ACHN (cell line): ENCODE measurements at places on chromosomes 1 and 21.
A peak's percentile ranks its signal among the peaks of the same experiment; 100 is the strongest.

- DNase-seq, result no peak
Measured at GRCh38 chr1:205939690-205940330, 3.4 kb downstream of the SLC26A9 start.

DNA sequence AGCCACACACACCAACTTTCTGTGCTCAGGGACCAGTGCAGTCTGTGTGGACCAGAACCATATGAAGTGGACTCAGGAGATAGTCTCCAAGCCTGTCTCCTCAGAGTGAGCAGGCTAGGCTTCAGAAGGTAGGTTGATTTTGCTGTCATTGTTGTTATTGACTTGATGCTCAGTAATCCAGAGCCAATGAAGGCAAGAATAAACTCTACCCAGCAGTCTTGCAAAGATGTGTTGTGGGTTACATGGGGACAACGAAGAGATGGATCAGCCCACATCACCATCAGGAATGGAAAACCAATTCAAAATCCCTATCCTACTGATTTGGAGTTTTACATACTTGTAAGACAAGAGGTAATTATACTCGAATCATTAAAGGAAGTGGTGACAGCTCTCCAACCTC lies 37.4 kb downstream of the PHC2 start:
- DNase-seq, result no peak

DNA sequence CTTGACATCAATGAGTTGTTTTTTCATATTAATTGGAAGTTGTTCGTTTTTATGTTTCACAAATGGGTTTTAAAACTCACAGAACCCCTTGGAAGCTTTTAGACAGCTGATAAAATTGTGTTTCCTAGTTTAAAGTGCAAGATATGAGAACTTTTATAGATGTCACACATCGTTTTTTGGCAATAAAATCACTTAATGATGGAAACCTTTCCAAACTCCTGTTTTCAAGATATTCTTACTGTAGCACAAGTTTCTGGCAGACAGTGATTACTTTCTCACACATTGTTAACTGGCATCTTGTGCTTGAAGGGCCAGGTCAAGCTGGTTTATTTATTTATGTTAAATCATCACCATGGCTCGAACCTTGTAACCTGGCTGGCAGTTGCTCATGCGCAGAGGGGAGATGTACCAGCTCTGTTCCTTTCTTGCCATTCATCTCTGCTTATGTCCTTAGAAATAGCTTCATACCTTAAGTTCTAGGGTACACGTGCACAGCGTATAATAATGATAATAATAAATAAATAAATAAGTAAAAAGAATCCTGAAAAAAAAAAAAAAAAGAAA lies 10.2 kb upstream of the RCAN1 start:
- no peak for DNase-seq

DNA sequence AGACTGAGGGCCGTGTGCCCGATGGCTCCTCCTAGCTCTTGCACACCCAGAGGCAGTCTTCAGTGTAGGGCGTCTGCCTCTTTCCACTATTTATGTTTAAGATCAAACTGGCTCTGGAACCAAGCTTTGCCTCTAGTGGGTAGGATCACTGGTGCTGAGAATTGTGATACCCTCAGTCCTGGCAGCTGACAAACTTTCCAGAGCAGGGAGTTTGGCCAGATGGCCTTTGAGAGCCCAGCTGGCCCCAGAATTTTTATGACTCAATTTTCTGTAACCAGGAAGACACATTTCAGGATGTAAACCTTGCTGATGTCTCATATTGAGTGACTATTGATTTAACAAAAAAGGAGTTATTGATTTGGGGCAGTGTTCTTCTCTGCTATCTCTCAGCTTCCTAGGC lies 6.7 kb downstream of the COQ8A start:
- DNase-seq, result no peak

- no peak for DNase-seq
Measured at GRCh38 chr1:96771847-96772246, 50.3 kb downstream of the PTBP2 start.

- DNase-seq, result no peak
Measured at GRCh38 chr1:17538010-17538409, 1.5 kb upstream of the ARHGEF10L start.

GRCh38 chr1:3024588-3024987 lies 3.3 kb downstream of the ACTRT2 start:
- no peak for DNase-seq

- DNase-seq, result no peak
Measured at GRCh38 chr1:230975636-230976035, 3.0 kb downstream of the TTC13 start.

- peak; percentile 96 for DNase-seq
Measured at GRCh38 chr21:27572696-27573095, 605.8 kb upstream of the ADAMTS5 start.

- DNase-seq, result no peak
Measured at GRCh38 chr1:73500154-73500553, 697.8 kb downstream of the LRRIQ3 start.

DNA sequence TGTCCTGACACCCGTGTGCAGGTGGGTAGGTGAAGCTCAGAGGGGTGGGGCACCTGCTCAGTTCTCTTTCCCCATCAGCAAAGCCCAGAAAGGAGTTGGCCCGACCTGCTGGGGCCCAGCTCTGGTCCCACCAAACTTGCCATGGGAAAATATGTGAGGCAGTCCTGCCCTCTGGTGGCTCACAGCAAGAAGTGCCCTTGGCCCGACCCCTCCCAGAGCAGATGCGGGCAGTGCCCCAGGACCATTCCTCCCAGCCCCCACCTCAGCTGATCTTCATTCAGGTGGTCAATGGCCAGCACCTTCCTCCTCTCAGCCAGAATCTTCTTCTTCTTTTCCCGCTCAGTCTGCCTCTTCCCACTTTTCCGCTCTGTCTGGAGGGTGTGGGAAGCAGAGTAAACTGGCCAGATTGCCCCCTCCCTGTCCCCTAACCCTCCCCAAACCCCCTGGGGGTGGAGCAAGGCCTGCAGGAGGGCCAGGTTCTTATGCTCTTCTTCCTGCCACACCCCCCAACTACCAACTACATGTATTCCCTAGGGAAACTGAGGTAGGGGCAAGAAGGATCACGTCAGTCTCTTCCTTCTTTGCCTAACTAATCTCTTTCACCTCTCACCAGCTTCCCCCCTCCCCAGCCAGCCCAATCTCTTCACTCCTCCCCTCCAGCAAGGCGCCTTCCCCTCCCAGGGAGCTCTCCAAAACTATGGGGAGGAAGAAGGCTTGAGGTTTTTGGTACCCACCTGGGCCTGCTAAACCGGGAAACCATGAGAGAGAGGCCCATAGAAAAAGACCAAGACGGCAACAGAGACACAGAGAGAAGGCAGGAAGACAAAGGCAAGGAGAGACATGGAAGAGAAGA lies 15.6 kb downstream of the TNNT2 start:
- DNase-seq, result peak; percentile 56

GRCh38 chr1:154824179-154825000 lies 45.7 kb downstream of the KCNN3 start:
- no peak for DNase-seq

- peak; percentile 93 for DNase-seq
Measured at GRCh38 chr1:112522621-112523020, 13.9 kb downstream of the WNT2B start.

- DNase-seq, result no peak
Measured at GRCh38 chr1:43039228-43040055, 80.8 kb upstream of the SLC2A1 start.

DNA sequence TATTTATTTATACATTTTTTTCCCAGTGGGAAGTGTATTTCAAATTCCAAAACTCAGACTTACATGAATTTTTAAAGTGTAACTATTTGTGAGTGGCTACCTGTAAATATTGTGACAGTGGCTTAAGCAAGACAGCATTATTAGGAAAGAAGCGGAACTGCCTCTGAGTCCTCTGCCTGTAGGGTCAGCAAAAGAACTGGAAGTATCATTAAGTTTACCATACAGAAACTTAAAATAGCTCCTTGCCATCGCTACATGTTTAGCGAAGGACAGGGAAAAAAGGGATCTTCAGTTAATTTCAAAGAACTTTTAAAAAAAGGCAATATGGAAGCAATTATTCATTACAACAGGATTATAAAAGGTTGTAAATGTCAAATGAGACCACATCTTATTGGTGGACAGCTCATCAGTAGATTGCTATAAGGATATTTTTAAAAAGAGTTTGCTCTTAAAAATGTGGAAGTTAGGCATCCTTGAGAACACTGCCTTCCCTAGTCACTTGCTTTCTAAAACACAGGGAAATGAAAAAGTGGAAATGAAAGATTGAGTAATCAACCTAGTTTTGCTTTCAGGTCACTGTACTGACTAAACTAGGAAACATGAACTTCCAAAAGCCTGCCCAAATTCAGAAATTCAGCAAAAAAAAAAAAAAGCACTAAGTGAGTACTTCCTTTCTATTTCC lies 39.2 kb downstream of the NSL1 start:
- no peak for DNase-seq

DNA sequence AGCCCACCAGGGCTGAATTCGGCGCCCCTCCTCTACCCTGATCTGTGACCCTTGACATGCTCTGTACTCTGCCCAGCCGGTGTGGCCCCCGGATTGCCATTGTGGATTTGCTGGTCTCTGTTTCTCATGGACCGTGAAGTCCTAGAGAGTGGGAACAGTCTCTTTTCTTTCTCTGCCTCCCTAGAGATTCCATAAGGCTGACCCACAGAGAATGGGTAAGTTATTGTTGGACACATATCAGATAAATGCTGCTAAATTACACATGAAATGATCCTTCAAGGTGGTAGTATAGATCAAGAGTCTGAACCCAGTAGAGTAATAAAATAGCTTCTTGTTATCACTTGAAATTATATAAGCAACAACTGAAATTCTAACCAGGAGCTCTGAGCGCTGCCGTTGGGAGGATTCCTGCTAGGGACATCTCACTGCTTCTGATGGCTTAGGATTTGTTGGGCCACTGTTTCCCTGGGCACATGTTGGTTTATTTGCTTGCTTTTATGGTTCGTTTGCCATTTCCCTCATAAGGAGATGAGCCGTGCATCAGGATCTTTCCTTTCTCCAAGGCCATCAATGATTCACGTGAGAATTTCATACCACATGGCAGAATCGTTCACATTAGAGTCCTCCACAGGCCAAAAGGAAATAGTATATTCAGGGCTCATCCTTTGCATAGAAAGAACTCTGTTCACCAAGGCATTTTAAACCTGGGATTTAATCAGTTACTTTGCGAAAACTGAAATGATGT lies 111.9 kb downstream of the ZBTB18 start:
- DNase-seq, result peak; percentile 83

GRCh38 chr1:111959436-111959835 lies 30.0 kb downstream of the KCND3 start:
- DNase-seq, result no peak

DNA sequence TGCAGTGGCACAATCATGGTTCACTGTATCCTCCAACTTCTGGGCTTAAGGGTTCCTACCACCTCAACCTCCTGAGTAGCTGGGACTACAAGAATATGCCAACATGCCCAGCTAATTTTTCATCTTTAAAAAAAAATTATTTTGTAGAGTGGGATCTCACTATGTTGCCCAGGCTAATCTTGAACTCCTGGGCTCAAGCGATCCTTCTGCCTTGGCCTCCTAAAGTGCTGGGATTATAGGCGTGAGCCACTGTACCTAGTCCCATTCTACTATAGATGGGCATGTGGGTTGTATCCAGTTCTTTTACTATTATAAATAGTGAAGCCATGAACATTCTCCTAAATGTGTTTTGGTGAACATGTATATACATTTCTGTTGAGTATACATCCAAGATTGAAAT lies 57.9 kb upstream of the PAXBP1 start:
- no peak for DNase-seq

GRCh38 chr1:31815307-31815645 lies 546 bp downstream of the SPOCD1 start:
- no peak for DNase-seq

- no peak for DNase-seq
Measured at GRCh38 chr1:215890438-215890837, 323.3 kb downstream of the KCTD3 start.

GRCh38 chr1:76669624-76670315 lies 197.5 kb upstream of the ST6GALNAC5 start:
- no peak for DNase-seq

DNA sequence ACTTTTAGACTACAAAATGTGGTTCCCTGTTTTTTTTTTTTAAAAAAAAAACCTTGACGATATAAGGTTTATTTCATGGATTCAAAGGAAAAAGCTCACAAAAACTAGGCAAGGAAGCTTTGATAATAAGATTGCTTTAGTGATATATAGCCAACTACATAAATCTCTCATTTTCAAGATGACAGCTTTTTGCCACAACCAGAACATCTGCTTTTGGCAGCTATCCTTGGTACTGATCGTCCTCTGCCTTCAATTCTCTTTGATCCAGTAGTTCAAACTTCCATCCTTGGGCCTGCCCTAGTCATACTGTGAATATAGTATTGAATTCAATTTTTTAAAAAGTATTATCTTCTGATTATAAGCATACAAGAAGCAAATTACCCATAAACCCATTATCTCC lies 72.9 kb upstream of the CD53 start:
- no peak for DNase-seq

GRCh38 chr1:193069748-193070385 lies 10.5 kb downstream of the RO60 start:
- peak; percentile 61 for DNase-seq

DNA sequence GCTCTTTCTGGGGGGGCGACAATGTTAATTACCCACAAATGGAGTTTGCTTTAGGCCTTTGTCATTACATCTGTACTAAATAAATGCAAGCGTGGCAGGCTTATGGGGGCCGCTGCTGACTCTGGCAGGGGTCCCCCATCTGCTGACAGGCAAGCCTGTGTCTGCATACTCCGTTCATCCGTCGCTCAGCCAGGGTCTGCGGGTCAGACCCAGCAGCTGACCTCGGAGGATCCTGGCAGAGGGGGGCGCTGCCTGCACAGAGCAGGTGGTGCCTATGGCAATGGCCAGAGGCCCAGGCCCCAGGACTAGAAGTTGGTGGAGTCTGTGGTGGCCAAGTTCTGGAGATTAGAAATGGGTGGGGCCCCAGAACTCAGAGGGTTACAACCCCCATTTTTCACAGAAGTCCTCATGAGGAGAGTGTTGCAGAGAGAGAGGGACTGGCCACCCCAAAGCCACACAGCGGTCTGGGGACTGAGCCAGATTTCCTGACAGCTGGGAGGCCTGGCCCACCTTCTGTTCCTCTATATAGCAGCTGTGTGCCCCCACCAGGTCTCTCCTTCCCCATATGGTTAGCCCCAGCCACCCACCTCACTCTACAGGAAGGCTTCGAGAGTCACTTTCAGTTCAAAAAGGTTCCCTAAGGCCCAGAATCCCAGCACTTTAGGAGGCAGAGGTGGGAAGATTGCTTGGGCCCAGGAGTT lies 31.0 kb downstream of the TTC39A start:
- DNase-seq, result no peak

GRCh38 chr1:221715321-221716169 lies 26.3 kb downstream of the DUSP10 start:
- DNase-seq, result no peak

GRCh38 chr1:23401313-23401712 lies 23.2 kb downstream of the TCEA3 start:
- DNase-seq, result no peak

GRCh38 chr1:27138927-27139326 lies 16.0 kb downstream of the SLC9A1 start:
- no peak for DNase-seq

- DNase-seq, result no peak
Measured at GRCh38 chr21:35737899-35738346, 322.4 kb downstream of the SETD4 start.
